Stimulated activated CD4-positive, alpha-beta T cell treated with anti-CD3 and anti-CD28 coated beads, TNF-alpha, amount 100 ng/mL, for 48 hours (primary cell): ENCODE measurements at places on chromosomes 6 and 20.
A peak's percentile ranks its signal among the peaks of the same experiment; 100 is the strongest.

DNA sequence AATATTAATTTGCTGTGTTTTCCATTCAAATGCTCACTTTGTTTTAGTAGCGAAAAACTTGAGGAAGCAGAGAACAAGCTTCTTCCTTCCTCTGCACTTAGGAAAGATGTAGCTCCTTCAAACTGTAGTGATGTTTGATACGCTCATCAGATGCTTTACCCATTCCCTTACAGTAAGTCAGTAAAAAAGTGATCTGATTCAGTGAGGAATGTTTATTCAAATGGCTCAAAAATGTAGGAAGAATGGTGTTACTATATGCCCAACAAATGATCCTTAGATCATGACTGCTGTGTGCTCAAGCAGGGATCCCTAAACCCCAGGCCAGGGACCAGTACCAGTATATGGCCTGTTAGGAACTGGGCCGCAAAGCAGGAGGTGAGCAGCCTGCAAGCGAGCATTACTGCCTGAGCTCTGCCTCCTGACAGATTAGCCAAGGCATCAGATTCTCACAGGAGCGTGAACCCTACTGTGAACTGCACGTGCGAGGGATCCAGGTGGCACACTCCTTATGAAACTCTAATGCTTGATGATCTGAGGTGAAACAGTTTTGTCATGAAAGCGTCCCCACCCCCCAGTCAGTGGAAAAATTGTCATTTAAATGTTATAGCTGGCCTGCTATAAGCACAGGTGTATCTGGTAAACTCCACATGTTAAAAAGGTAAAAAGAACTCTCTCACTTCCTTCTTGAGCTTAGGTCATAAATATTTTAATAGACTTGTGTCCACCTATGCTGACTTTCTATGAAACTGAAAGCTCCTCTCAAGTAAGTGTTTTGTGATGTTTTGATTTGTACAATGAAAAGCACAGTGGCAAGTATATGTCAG, 187.2 kb downstream of the FOXC1 start:
- DNase-seq: no peak

DNA sequence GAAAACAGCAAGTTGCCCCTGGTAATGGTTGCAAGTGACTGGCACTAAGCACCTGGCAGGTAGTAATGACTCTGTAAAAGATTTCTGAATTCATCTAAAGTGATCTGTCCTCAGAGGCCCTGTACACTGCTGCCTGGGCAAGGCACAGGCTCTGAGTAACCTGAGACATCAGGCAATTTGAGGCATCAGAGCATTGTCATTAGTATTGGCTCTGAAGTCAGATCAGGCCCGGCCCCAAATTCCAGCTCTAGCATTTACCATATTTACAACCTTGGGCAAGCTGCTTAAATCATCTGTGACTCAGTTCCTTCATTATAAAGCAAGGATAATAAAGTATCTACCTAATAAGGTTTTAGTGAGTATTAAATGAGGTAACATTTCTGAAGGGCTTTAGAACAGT, 17.3 kb upstream of the TENT5A start:
- no peak for DNase-seq

GRCh38 chr6:34934516-34934915, 45.5 kb downstream of the ANKS1A start:
- DNase-seq: no peak

GRCh38 chr6:161429921-161430490, 156.1 kb upstream of the AGPAT4 start:
- DNase-seq: no peak

DNA sequence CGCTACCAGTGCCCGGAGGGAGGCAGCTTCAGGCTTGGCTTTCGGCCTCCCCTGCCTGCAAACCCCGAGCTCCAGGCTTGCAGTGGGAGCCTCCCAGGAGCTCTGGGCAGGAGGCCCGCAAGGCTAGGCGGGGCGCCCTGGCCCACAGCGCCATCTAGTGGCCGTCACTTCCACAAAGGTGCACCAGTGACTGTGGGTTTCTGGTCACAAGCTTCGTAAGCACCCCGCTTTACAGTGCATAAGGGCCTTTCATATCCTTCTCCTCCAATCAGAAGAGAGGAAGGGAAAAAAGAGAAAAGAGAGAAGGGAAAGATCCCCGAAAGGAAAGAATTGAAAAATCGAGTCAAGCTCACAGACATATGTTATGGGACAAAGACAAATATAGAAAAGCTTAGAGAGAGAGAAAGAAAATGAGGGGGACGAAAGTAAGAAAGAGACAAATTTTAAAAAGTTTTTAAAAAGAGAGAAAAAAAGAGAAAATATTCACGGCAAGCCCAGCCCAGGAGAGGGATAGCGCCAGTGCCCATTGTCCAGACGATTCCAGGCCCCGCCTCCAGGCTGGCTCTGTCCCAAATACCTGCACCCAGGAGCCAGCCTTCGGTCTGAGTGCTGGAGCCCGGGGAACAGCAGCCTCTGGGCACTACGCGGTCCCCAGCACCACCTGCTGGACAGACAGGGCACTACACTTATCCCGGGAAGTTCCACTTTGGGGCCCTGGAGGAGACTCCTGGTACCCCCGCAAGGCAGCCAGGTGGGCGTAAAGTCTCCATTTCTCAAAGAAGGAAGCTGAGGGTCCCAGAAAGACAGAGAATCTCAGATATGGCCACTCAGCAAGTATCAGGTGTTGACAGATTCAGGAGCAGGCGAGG, 207.1 kb downstream of the PREX1 start:
- peak; percentile 76 for DNase-seq

GRCh38 chr6:109379711-109380110, 2.6 kb downstream of the CD164 start:
- DNase-seq: no peak

DNA sequence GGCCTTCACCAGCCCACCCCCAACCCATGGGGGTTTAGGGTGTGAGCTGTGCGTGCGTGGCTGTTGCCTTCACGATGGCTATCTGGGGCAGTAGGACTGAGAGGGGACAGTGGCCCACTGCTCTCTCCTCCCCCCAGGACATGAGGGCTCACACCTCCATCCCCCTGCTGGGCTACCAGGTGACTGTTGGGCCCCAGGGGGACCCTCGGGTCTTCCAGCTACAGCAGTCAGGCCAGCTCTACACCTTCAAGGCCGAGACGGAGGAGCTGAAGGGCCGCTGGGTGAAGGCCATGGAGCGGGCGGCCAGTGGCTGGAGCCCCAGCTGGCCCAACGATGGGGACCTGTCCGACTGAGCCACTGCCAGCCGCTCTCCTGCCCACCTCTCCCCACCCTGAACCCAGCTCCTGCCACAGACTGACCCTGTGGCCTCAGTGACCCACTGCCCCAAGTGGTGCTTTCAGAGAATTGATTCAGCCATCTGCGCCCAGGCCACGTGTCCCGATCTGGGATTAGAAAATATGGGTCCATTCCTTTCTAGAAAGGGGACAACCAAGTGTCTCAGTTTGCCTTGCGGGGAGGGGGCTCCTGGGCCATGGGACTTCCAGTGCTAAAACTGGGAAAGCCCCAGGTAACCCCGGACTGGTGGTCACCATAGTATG, 22.5 kb downstream of the FGD2 start:
- no peak for DNase-seq

- no peak for DNase-seq
Measured at GRCh38 chr6:107767637-107768036, 56.5 kb downstream of the SCML4 start.

DNA sequence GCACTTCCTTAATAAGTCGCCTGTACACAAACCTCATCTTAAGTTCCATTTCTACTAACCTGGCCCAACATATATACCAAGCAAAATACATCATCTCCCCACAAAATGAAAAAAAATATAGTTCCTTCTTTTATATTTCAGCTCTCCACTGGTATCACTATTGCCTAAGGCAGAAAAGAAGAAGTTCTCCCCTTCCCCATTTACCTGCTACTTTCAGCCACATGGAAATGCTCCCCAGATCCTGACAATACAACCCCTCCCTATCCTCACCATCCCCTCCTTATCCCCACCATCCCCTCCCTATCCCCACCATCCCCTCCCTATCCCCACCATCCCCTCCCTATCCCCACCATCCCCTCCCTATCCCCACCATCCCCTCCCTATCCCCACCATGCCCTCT, 175.7 kb downstream of the LINC00237 start:
- DNase-seq: no peak

GRCh38 chr20:51536116-51537069, 6.1 kb downstream of the NFATC2 start:
- DNase-seq: no peak

DNA sequence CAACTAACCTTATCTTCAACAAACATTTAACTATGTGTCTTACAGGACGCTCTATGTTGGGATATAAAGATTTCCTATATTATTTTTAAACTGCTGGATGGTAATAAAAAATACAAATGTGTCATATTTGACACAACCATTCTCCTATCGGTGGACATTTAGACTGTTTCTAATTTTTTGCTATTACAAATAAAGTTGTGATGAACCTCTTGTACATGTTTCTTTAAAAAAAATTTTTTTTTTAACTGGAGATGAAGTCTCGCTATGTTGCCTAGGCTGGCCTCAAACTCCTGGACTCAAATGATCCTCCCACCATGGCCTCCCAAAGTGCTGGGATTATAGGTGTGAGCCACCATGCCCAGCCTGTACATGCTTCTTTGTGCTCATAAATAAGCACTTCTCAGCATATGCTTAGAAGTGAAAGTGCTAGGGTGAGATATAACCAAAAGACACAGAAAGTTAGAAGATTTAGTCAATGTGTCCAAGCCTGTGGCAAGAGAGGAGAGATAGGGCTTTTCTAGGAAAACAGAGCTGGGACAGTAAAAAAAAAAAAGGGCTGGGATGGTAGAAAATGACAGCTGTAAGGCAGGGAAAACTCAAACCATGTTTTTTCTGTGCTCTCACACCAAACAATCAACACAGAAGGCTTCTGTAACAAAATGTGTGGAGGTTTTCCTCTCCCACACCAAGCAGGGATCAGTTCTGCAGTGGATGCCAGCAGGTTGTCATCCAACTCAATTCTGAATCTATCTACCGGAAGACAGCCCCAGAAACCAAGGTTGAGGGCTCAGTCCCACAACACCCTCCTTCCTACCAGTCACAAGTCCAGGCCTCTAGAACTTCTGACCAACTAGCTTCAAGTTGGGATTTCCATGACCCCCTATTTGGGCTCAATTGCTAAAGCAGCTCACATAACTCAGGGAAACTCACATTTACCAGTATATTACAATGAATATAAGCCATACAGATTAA, 70.0 kb upstream of the SMIM29 start:
- no peak for DNase-seq

DNA sequence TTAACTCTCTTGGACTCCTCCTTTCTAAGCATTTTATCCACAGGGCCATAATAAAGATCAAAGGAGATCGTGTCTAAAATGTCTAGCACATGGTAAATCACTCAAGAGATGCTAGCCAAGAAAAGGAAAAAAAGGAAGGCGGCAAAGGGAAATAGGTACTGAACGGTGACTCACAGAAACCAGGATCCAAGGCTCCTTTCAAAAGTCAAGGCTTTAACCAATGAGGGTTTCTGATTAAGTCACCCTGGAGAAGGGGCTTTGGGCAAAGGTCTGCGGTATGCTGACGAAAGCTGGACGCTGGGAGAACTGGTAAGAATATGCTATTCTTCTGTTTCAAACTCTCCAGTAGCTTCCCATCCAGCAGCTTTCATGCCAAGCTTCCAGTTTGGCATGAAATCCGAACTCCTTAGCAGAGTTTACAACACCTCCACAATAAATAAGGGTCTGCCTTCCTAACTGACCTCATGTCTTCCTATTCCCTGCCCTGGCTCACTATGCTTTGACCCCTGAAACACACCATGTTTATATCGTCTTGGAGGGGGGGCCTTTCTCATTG, 1.0 kb downstream of the TOMM34 start:
- DNase-seq: no peak

- DNase-seq: no peak
Measured at GRCh38 chr6:139528471-139528870, 154.0 kb upstream of the CITED2 start.

DNA sequence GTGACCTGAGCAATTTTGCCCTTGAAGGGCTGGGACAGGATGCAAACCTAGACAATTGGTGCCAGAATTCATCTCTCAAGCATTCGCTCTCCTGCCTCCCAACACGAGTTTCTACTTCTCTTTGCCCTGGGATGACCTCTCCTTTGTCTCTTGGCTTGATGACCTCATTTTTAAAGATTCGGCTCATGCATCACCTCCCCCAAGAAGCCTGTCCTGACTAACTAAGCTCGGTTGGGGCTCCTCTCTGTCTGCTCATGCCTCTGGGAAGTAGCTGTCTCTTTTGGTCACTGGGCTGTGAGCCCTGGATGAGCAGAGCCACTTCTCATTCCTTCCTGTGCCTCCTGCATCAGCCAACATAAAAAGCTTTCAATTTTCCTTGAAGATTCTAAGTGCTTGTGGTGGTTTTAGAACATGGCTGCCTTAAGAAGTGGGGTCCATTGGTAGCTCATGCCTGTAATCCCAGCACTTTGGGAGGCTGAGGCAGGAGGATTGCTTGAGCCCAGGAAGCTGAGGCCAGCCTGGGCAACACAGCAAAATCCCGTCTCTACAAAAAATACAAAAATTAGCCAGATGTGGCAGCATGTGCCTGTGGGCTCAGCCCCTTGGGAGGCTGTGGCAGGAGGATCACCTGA, 11.1 kb upstream of the TCF15 start:
- DNase-seq: no peak

DNA sequence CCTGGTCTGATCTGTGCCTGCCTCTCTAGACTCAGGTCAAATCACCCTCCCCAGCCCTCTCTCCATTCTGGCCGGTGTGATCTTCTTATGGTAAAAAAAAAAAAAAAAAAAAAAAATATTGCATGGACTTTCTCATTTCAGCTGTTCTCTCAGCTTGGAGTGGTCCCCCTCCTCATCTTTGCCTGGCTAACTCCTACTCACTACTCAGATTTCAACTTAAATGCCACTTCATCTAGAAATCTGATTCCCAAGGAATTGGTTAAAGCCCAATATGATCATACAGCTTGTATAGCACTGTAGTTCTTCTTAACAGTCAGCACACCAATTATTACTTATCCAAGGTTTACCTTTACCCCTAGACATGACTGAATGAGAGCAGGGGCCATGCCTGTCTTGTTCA, 105.9 kb upstream of the CARMIL1 start:
- DNase-seq: no peak

- no peak for DNase-seq
Measured at GRCh38 chr6:137761487-137761886, 105.6 kb upstream of the TNFAIP3 start.

GRCh38 chr20:17377231-17377630, 150.4 kb downstream of the PCSK2 start:
- DNase-seq: no peak

GRCh38 chr6:110542311-110543024, 66.1 kb upstream of the SLC22A16 start:
- no peak for DNase-seq

DNA sequence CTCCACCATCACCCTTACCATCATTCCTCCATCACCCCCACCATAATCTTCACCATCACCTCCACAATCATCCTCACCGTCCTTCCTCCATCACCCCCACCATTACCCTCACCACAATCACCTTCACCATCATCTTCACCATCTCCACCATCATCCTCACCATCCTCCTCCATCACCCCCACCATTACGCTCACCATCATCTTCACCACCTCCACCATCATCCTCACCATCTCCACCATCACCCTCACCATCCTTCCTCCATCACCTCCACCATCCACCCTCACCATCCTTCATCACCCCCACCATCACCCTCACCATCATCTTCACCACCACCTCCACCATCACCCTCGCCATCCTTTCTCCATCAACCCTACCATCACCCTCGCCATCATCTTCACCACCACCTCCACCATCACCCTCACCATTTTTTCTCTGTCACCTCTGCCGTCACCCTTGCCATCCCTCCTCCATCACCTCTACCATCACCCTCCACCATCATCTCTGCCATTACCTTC, 33.1 kb upstream of the MPC1 start:
- no peak for DNase-seq

- no peak for DNase-seq
Measured at GRCh38 chr20:57800791-57801430, 91.1 kb upstream of the PMEPA1 start.

GRCh38 chr6:52641826-52642225, 29.1 kb upstream of the TMEM14A start:
- no peak for DNase-seq
